SJCRH30 (cell line): ENCODE measurements at places on chromosomes 3 and 15. TPM values are rescaled to one million over a fixed set of nuclear protein-coding genes. Genes with fewer than 3 reads are reported as not detected.
A peak's percentile ranks its signal among the peaks of the same experiment; 100 is the strongest.

DNA sequence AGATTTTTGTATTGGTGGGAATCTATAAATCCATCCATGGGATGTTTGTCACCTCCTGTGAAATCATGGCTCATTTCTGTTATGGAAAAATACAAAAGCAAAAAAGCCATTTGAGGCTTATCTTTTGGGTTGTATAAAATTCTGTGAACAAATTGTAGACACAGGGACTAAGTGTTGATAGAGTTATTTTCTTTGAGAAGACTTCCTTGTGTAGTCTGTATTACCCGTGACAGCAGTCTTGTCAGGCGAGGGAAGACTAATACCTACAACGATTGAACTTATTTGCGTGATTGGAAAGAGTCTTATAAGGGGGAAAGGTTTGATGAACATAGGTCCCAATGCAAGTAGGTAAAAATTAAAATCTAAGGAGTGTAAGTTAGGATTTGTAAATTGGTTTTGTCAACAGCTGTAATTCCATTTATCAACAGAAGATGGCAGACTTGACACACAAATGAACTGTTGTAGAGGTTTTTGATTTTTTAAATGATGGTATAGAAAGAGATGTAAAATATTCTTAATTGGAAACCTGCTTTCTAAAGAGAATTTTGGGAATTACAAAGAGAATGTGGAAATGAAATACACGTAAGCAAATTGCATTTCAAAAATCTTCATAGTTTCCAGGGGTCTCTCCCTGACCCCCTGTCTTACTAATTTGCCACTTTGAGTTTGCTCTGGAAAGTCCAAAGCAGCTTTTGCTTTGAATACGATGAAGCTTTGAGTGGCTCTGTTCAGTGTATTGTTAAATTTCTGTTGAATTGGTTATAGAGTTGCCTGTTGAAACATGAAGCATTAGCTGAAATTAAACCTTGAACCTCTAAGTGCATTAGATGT is 33.2 kb downstream of the SLC25A26 start:
- no peaks in the 10 kb centered on the region for H3K36me3 ChIP-seq
- peak; percentile 59 for DNase-seq
- H3K4me1 ChIP-seq: no peaks in the 10 kb centered on the region
- no peak overlapping the region for H3K27ac ChIP-seq
- H3K4me3 ChIP-seq: no peak overlapping the region
- H3K27me3 ChIP-seq: no peaks in the 10 kb centered on the region

GRCh38 chr15:64568765-64569164 is 108.4 kb downstream of the ZNF609 start:
- H3K4me1 ChIP-seq: peaks cover 12% of the 10 kb centered on the region
- H3K27ac ChIP-seq: no peak overlapping the region
- no peak overlapping the region for H3K4me3 ChIP-seq
- DNase-seq: no peak
- no peaks in the 10 kb centered on the region for H3K27me3 ChIP-seq

- no peak overlapping the region for H3K4me3 ChIP-seq
- H3K36me3 ChIP-seq: peaks cover 41% of the 10 kb centered on the region
- H3K27me3 ChIP-seq: no peaks in the 10 kb centered on the region
- H3K4me1 ChIP-seq: no peaks in the 10 kb centered on the region
- DNase-seq: no peak
Measured at GRCh38 chr3:47868306-47868705, 65.4 kb downstream of the DHX30 start.

- no peaks in the 10 kb centered on the region; the same call in 1 of the 2 replicates for H3K27me3 ChIP-seq
- H3K4me3 ChIP-seq: no peak overlapping the region
- no peak for DNase-seq
- H3K27ac ChIP-seq: no peak overlapping the region
- no peaks in the 10 kb centered on the region for H3K36me3 ChIP-seq
Measured at GRCh38 chr3:101531473-101532086, 18.6 kb upstream of the SENP7 start.

DNA sequence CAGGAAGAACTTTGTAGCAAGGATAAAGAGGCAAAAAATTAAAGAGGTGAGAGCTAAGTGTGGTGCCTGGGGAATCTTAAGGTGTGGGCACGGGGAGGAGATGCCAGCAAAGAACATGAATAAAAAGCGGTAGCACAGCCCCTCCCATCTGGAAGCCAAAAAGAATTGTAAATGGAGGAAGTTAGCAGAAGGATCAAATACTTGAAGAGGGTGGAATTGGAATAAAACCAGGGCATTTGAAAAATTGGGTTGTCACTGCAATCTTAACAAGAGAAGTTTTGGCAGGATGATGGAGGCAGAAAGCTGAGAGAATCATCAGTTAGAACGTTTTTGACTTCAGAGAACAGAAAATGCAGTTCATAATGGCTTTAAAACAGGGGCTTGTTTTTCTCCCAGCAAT is 2.4 kb downstream of the CCR2 start:
- DNase-seq: no peak
- H3K36me3 ChIP-seq: no peaks in the 10 kb centered on the region
- no peak overlapping the region for H3K4me3 ChIP-seq
- H3K27me3 ChIP-seq: no peaks in the 10 kb centered on the region
- H3K4me1 ChIP-seq: no peaks in the 10 kb centered on the region

DNA sequence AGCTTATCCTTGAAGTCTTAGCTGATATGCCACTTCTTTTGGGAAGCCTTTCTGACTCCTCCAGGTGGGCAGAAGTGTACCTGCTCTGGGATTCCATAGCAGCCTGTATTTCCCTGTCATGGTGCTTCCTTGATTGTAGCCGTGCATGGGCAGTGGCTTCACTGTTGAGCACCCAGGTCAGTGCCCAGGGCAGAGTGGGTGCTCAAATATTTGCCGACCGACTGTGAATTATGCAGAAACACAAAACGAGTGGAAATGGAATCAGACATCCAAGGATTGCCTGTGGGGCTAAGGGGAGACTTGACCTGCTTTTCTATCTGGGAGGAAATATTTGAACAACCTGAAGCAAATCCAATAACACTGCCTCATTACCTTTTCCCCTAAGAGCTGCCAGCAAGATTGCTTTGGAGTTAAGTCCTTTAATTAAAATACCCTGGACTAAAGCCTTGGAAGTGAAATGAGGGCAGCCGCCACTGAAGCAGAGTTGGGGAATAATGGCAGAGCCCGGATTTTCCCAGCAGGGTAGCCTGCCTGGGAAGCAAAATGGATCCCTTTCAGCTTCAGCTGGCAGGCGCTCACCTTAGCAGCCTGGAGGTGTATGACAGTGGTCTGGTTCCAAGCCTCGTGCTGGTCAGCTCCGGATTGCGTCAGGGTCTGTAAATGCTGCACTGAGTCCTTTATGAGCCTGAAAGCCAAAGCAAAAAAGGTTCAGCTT is 14.9 kb downstream of the ACOX2 start:
- no peak overlapping the region for H3K27ac ChIP-seq
- DNase-seq: no peak
- H3K36me3 ChIP-seq: no peaks in the 10 kb centered on the region
- no peak overlapping the region for H3K4me3 ChIP-seq
- no peaks in the 10 kb centered on the region for H3K27me3 ChIP-seq
- peaks cover 5% of the 10 kb centered on the region; the same call in 1 of the 2 replicates for H3K4me1 ChIP-seq

DNA sequence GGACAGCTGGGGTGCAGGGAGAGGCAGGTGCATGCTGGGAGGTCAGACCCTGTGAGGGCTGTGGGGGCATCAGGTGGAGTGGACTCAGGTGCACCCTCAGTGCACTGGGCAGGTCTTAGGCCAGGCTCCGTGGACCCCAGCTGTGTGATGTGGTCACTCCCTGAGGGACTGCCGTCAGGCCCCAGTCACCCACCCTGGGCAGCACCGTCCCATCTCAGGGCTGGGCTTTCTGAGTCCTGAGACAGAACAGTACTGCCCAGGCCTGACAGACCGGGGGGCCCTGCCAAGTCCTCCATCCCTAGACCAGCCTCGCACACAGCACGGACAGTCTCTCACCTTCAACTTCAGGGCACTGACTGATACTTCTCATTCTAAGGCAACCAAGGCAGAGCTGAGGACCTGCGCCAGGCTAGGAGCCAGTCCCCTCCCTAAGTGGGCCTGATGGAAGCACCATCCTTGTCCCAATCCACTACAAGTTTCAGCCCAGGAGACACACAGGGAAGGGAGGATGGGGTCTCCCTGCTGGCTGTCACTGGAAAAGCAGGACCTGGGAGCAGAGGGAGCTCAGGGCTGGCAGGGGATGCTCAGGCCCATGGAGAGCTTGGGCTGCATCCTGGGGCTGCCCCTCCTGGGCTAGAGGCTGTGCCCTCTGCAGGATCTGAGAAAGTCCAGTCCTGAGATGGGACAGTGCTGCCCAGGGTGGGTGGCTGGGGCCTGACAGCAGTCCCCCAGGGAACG is 86.3 kb downstream of the LMLN start:
- no peak overlapping the region for H3K27ac ChIP-seq
- H3K4me3 ChIP-seq: no peak overlapping the region
- H3K27me3 ChIP-seq: no peaks in the 10 kb centered on the region
- no peak for DNase-seq
- no peaks in the 10 kb centered on the region for H3K4me1 ChIP-seq

DNA sequence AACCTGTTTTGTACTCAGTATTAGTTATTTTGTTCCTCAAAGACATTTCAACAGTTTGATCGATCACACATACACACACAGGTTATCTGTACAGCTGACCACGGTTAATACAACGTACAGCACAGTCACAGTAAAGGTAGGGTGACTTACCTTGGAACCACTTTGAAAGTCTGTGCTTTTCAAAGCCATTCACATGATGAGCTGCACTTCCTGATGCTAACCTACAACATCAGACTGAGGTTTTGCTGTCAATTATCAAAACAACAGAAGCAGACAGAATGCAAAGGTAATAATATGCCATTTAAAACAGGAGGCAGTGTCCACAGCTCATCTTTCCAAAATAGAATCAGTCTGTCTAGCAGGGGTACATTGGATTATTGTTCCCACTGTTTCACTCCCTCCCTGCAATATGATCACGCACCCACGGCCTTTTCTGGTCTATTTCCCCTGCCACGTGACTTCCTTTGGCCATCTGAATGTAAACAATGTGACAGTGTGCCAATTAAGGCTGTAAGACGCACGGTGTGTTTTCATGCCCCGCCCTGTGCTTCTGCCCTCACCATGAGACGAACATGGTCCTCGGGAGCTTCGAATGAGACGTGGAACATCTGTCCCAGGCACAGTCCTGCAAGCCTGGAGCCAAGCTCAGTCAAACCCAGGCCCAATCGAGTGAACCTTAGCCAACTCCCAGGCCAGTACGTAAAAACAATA is 102.4 kb downstream of the FMN1 start:
- DNase-seq: no peak
- H3K4me1 ChIP-seq: peaks cover 47% of the 10 kb centered on the region
- no peaks in the 10 kb centered on the region for H3K27me3 ChIP-seq
- H3K36me3 ChIP-seq: no peaks in the 10 kb centered on the region

- no peak overlapping the region for H3K27ac ChIP-seq
- peaks cover 3% of the 10 kb centered on the region; the same call in 1 of the 2 replicates for H3K27me3 ChIP-seq
- H3K4me1 ChIP-seq: no peaks in the 10 kb centered on the region
- H3K4me3 ChIP-seq: no peak overlapping the region
- DNase-seq: peak; percentile 60
Measured at GRCh38 chr3:132180337-132180791, 136.8 kb upstream of the ACP3 start.

DNA sequence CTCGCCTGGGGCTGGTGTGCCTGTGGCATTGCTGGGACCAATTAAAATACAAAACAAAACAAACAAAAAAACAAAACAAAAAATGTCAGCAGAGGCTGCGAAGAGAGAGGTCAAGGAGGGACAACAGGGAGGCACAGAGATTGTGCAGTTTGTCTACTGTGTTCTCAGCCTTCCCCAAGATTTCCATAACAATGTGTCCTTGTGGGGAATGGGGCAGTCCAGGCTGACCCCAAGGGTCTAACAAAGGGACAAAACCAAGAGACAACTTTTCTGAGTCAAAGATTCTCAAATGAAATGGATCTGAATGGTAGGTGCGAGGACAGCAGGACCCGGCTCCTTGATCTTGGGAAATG is 46.4 kb upstream of the TRPM1 start:
- no peaks in the 10 kb centered on the region for H3K36me3 ChIP-seq
- no peaks in the 10 kb centered on the region for H3K4me1 ChIP-seq
- no peaks in the 10 kb centered on the region for H3K27me3 ChIP-seq
- no peak for DNase-seq
- H3K4me3 ChIP-seq: no peak overlapping the region

- no peaks in the 10 kb centered on the region for H3K36me3 ChIP-seq
- DNase-seq: no peak
- H3K27ac ChIP-seq: no peak overlapping the region
Measured at GRCh38 chr3:20575146-20575545, 389.1 kb upstream of the SGO1 start.

DNA sequence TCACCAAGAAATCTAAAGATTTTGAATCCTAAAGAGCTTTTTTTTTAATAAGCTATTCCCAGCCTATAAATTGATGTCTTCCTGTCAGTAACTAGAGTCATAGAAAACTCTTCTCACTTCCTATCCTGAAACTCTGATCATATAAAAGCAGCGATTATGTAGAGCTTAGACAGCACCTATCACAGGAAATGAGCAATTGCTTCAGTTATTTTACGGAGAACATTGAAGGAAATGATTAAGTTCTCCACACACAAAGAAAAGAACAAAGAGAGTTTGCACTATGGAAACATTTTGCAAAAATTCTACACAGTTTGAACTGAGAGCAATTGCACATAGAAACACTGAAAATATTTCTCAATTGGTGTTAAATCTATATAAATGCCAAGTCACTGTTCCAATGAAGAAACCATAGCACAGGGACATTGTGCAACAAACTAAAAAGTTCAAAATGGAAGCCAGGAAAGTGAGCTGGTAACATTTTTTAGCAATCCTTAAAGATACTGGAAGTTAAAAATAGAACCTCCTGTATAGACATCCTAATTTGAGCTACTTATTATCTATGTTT is 291.5 kb upstream of the ARHGEF26 start:
- no peak overlapping the region; the same call in 1 of the 2 replicates for H3K27ac ChIP-seq
- no peaks in the 10 kb centered on the region for H3K36me3 ChIP-seq
- peaks cover 3% of the 10 kb centered on the region; the same call in 1 of the 2 replicates for H3K4me1 ChIP-seq
- DNase-seq: no peak
- no peak overlapping the region for H3K4me3 ChIP-seq
- H3K27me3 ChIP-seq: no peaks in the 10 kb centered on the region

- no peak for DNase-seq
- no peaks in the 10 kb centered on the region for H3K36me3 ChIP-seq
- H3K4me3 ChIP-seq: no peak overlapping the region
- H3K27me3 ChIP-seq: 0 out of 2 replicates have a peak, but pooled peaks cover 3% of the 10 kb centered on the region
- no peak overlapping the region for H3K27ac ChIP-seq
Measured at GRCh38 chr15:27045796-27046195, 74.8 kb downstream of the GABRG3 start.

DNA sequence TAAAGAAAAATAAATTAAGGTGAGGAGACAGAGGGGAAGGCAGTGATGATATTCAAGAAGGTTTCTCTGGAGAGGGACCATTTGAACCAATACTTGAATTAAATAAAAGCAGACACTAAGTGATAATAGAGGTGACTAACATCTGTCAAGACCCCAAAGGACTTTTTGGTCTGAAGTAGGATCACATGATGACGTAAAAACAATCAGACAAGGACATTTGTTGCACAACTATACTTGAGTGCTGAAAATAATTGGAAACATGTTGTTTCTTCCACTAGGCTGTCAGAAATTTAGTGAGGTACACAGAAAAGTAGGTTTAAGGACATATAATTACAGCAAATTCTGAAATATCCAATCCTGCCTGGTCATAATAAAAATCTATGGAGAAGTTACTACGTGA is 179.5 kb downstream of the WNT5A start:
- no peaks in the 10 kb centered on the region for H3K27me3 ChIP-seq
- no peak overlapping the region for H3K4me3 ChIP-seq
- DNase-seq: no peak
- H3K36me3 ChIP-seq: no peaks in the 10 kb centered on the region
- no peak overlapping the region for H3K27ac ChIP-seq

The PYDC2 gene
- not detected in 2 replicates for total RNA-seq

The ALDH1A3 gene
- 148 and 154 TPM in 2 replicates for total RNA-seq

The ASB7 gene
- total RNA-seq: 14.9 and 16.2 TPM in 2 replicates

The ZNF106 gene
- 84.6 and 86.2 TPM in 2 replicates for total RNA-seq

The GABRB3 gene
- total RNA-seq: 5.2 and 6.1 TPM in 2 replicates

The DCBLD2 gene
- total RNA-seq: 56.6 and 61.3 TPM in 2 replicates

The TRH gene
- not detected in 2 replicates for total RNA-seq

The SLC9C1 gene
- not detected in 2 replicates for total RNA-seq

The WDR49 gene
- total RNA-seq: not detected in 2 replicates

The B2M gene
- total RNA-seq: 729 and 792 TPM in 2 replicates

The TM4SF18 gene
- total RNA-seq: not detected in 2 replicates
